ENCODE measurements at places on chromosomes 2 and 18. TPM values are rescaled to one million over a fixed set of nuclear protein-coding genes. Genes with fewer than 3 reads are reported as not detected.
A peak's percentile ranks its signal among the peaks of the same experiment; 100 is the strongest.

GRCh38 chr2:214542295-214542694 lies 131.4 kb downstream of the VWC2L start:
- no peak for DNase-seq

DNA sequence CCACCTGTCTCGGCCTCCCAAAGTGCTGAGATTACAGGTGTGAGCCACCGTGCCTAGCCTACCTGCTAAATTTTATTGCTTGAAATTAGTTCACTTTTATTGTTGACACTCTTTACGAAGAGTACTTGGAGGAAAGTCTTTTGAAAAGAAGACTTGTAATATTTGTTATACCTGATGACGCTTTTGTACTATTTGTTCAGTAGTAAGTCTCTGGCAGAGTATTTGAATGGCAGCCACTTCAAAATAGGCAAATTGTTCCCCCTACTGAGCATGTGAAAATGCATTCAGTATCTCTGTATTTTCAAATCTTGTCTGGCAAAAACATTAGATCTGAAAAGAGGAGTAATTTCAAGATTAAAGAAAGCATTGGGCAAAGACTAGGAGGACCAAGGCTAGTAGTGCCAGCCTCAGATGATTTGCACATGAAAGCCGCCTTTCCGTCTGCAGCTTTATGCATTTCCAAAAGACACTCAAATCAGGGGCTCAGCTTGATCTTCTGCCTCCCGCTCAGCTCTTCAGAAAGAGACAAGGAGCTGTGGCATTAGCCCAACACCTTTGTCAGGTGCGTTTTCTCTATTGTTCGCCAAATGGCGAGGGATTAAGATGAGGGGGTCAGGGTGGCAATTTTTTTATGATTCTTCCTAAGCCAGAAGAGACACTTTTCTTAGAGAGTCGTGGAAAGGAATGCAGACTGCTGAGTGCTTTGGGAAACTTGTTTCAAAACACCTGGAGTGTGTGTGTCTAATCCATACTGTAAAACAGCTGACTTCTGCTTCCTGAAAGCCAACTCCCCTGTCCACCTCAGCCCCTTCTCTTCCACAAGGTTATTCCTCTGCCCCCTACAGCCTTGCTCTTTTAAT lies 18.8 kb upstream of the FOXI3 start:
- no peak for DNase-seq

- DNase-seq: no peak
Observed at GRCh38 chr2:133247631-133248030, 320.6 kb downstream of the NCKAP5 start.

GRCh38 chr2:96336104-96336775 lies 674 bp downstream of the NCAPH start:
- DNase-seq: no peak

- peak; percentile 59 for DNase-seq
Observed at GRCh38 chr2:204691911-204692510, 146.7 kb downstream of the PARD3B start.

The C2orf74 gene
- 46.9 TPM for polyA plus RNA-seq

The SNTG2 gene
- polyA plus RNA-seq: 2.3 TPM

The IGFBP2 gene
- polyA plus RNA-seq: 296 TPM

The GDF7 gene
- polyA plus RNA-seq: 5.1 TPM

The NCKAP1 gene
- 148 TPM for polyA plus RNA-seq
